CD14-positive monocyte (primary cell): ENCODE measurements at places on chromosomes 1 and 21.

- peak; percentile 29 for DNase-seq
Measured at GRCh38 chr1:17653728-17654351, 101.3 kb upstream of the ACTL8 start.

GRCh38 chr1:74684301-74684700 is 10.7 kb upstream of the ERICH3 start:
- no peak for DNase-seq

DNA sequence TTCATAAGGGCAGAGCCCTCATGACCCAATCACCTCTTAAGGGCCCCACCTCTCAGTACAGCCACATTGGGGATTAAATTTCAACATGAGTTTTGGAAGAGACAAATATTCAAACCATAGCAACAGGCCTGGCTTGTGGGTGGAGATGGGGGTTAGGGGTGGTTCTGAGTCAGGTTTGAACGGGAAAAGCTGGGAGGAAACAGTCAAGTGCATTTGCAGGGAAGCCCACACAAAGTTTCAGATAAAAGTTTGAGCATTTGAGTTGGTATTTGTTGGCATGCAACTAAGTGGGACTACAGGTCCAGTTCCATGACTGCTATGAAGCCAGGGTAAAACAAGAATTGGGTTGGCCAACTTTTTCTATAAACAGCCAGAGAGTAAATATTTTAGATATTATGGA is 21.0 kb upstream of the PADI2 start:
- DNase-seq, result no peak

DNA sequence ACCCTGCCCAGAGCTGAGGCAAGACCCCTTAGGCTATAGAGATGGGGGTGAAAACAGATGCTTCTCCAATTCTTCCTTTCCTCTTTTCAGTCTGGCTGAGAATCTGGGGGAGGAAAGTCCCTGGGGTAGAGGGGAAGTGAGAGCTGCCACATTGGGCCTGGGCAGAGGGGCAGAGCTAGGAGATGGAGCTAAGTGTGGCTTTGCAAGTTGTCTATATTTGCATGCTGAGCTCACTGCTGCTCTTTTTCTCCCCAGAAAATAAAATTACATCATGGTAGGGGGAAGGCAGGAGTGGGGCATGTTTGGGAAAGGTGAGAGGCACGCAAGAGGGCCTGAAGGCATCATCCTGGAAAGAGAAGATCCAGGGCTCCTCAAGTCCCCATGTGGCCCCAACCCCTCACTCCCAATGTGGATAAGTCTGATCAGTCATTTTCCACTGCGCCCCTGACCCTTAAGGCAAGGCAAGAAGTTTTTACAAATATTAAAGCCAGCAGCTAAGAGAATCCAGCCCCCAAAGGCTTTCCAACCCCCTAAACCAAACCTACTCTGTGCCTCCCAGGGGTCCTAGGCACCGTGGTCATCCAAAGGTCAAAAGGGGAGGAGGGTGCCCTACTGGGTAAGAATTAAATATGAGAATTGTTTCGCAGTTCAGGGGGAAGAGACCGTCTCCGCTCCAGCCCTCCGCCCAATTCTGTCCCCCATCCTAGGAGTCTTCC is 500 bp upstream of the PEA15 start:
- DNase-seq, result peak; percentile 80

- no peak for DNase-seq
Measured at GRCh38 chr1:231183639-231184590, 22.1 kb downstream of the TRIM67 start.

DNA sequence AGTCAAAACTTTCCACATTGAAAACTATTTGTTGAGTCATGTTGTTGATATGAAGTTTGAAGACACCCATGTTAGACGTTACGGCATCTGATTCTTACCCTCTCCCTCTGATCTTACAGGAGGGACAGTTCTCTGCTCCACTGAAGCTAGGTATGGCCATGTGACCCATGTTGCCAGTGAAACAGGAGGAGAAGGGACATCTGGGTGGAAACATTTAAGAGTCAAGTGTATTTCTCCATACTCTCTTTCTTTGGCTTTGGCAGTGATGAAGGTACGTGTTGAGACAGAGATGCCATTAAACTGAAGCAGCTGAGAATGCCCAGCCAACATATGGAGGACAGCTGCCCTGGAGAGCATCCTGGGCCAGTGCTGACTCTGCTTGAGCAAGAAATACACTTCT is 198.4 kb upstream of the PTGFR start:
- no peak for DNase-seq

- DNase-seq, result no peak
Measured at GRCh38 chr1:3788756-3789420, 7.4 kb downstream of the LRRC47 start.

DNA sequence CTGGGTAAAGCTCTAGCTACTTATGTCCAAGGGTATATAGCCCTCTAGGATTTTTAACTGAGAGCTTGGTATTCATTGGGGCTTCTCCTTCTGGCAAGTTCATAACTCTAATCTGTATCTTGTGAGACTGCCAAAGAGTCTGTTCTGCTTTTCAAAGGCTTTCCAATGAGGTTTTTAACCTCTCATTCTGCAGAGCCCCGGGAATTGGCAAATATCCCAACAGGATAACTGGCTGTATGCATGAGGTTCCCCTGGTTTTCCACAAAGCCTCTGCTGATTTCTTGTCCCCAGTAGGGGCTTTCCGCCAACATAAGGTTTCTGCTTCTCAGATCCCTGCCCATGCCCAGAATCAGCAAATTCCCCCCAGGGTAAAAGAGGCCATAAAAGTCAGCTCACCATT is 40.9 kb downstream of the RPL5 start:
- DNase-seq, result no peak

DNA sequence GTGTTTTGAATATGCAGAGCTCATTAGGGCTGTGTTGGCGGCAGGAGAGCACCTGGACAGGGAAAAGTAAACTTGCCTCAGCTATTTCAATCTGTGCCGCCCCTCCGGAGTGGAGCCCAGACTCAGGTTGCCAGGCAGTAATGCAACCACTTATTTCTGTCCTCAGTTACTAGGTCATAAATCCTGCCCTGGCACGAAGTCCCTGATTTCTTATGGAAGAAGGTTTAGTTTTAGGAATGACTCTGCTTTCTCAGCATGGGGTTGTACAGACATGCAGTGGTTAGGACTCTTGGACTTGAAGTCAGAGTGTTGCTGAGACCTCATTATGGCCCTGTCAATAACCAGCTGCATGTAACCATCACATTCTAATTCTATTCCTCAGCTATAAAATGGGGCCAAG is 98.3 kb upstream of the FGGY start:
- no peak for DNase-seq

GRCh38 chr1:89200663-89201062 is 1.9 kb upstream of the GBP4 start:
- DNase-seq, result no peak

- DNase-seq, result peak; percentile 26
Measured at GRCh38 chr1:212040629-212041412, 5.3 kb downstream of the DTL start.

DNA sequence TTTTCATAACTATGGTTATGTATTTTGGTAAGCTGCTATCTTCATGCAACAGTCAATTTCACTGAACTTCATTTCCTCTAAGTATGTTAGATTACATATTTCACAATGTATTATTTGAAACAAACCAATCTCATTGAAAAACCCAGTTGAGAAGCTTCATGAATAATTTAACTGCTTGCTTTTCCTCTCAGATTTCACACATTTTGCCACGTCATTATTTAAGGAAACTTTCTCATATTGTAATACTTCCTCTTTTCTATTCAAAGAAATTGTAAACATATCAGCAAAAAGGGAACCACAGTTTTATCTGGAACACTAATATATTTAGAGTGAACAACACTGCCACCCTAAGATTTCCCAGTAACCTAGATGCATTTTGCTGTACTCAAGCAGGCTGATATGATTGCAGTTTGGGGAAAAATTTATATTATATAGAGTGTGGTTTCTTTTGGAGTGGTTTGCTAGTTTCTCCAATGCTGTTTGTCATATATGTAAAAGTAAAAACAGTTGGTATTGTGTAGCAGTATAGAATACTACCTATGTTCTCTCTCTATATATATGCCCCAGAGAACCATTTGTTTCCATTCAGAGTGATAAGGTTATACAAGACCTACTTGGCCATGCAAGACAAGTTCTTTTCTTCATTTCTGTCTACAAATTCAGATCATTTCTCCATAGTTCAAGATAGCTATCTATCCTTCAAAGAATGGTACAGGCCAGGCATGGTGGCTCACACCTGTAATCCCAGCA is 28.4 kb upstream of the AHCTF1 start:
- DNase-seq, result peak; percentile 81

- no peak for DNase-seq
Measured at GRCh38 chr1:53145051-53145600, 2.7 kb upstream of the SLC1A7 start.
